ENCODE measurements at places on chromosomes 13 and 19.
A peak's percentile ranks its signal among the peaks of the same experiment; 100 is the strongest.

GRCh38 chr19:7772752-7773291 lies 9.8 kb downstream of the CLEC4M start:
- no peak for DNase-seq

- no peak for DNase-seq
These were observed 8.2 kb downstream of the RASGRP4 start for GRCh38 chr19:38417544-38418506.

DNA sequence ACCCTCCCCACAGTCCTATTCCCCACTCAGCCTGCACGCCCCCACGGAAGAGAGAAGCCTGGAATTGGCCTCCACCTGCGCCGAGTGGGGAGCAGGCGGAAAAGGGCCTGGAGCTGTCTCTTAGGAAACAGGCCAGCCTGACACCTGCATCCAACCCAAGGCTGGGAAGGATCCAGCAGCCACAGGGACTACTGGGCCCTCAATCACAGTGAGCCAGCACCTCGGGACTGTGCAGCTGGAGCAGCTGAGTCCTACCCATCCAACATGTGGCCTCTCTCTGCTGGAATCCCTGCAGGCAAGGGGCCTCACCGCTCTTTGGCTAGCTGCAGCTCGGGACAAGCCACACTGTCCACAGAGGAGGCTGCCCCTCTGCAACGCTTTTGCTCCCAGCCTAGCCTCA lies 8.3 kb upstream of the EPHX3 start:
- no peak for DNase-seq

DNA sequence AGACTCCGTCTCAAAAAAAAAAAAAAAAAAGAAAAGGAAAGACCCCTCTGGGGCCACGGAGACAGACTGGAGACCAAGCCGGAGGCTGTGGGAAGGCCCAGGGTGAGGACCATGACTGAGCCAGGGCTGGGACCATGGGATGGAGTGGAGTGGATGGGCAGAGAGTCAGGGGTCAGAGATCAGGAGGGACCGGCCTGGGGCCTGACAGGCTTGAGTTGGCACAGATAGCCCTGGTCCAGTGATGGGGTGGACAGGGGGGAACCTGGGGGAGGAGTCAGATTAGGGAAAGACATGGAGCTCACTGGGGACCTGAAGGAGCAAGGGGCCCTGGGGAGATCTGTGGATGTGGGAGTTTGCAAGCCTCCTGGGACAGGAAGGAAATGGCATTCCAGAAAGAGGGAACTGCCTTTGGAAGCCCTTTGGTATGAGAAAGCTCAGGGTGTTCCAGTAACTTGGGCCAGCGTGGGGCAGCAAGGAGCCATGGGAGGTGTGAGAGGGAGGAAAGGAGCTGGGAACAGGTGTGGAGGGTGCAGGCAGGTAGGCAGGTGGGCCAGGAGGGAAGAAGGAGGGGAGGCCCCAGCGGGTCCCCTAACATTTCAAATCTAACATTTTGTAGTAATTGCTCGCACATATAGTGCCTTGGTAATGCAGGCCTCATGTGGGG lies 6.3 kb upstream of the RPL13A start:
- no peak for DNase-seq

- no peak for DNase-seq
These were observed 121.8 kb downstream of the KCTD12 start for GRCh38 chr13:76764429-76764828.

DNA sequence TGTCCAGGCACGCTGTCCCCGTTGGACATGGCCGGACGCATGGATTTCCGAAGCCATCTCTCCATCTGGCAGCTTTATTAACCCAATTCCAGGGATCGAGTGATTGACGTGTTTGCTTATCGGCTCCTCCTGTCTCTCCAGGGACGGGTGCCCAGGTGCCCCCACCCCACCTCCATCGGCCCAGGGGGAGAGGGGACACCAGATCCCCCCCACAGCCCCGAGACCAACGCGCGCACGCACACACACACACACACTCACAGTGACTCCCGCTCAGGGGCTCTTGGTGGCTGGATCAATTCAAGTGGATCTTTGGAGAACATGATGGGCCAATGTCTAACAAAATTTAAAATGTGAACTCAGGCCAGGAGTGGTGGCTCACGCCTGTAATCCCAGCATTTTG lies 23.1 kb upstream of the ONECUT3 start:
- DNase-seq, result no peak

DNA sequence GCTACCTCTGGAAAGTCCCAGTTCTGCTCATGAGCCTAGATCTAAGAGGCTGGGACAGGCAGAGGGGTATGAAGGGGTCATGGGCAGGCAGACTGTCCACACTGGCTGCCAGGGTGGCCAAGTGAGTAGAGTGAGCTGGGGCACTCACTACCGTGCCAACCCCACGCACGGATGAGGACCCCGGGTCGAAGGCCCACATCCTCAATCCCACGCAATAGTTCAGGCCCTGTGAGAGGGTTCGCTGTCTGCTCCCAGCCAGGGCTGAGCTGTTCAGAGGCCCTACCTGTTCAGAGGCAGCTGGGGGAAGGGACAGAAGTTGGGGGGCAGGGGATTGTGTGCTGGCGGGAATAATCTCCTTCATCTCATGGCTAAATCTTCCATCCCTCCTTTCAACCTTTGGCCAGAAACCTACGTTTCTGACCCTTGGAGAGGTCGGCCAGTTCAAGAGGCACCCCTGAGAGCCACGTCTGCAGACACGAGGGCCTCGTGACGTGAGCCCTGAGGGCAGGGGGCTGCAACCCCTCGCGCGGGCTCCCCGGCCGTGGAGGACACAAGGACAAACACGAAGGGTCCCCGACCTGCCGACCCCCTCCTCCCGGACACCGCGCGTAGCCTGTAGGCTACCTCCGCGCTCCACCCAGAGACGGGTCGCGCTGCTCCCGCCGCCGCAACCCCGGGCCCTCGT lies 1.0 kb upstream of the RPS5 start:
- DNase-seq, result no peak

GRCh38 chr13:41274881-41275280 lies 11.5 kb upstream of the MTRF1 start:
- DNase-seq, result no peak

- DNase-seq, result no peak
These were observed 198.7 kb downstream of the KCTD12 start for GRCh38 chr13:76687467-76687866.

DNA sequence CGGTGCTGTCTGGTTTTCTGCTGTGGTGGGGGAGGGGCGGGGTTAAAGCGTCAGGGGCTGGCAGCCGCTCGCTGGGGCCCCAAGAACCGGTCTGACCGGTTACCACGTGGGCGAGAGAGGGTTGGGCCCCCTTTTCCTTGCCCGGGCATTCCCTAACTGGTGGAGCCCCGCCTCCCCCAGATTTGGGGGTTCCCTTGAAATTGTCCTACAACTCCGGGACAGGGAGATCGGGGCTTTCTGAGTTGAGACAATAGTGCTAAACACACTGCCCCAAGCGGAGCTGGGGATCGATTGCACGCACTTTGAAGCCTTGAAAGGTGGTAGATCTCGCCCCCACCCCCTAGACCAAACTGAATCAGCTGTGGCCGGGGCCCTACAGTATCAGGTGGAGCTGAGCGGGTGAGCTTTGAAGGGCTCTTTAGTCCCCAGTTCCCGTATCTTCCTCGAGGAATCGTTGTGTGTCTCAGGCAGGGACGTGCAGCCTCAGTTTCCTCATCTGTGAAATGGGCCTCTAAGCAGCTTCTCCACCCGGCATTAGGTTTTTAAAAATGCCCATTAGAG lies 4.8 kb downstream of the IER2 start:
- DNase-seq, result no peak

DNA sequence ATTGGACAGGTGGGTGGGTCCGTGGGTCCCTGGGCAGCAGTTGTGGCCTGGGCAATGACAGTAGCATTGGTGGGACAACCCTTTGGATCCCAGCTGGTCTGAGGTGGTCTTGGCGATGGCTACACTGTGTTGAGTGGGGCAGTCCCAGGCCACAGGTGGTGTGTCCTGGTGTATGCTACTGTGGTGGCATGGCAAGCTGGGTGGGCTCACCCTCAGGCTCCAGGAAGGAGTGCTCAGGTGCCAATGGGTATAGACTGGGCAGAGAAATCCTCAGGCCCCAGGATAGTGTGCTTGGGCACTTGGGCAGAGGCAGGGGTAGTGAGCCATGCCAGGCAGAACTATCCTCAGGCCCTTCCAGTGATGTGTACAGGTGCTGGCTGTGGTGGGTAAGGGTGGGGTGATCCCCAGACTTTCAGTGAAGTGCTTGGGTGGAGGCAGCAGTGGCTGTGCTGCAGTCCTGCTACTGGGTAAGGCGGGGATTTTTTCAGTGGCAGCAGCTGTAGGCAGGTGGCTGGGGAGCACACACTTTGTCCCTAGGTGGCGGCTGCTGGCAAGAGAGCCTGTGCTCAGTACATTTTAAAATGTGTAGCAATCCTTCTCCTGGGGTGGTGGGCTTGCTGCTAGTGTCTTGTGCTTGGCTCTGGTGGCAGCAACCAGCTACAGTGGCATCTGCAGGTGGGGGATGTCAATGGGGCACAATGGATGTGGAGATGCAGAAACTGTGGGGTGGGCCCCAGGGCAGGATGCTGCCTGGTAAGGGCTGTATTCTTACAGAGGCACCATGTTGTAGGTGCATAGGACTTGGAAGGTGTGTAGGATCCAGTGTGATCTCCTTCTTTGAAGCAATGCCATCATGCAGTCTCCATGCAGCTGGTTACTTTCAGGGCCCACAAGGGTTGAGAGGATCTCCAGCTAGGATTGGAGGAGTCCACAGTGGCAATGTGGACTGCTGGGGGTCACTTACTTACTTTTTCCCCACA lies 64.9 kb downstream of the DNAJC3 start:
- DNase-seq, result no peak

DNA sequence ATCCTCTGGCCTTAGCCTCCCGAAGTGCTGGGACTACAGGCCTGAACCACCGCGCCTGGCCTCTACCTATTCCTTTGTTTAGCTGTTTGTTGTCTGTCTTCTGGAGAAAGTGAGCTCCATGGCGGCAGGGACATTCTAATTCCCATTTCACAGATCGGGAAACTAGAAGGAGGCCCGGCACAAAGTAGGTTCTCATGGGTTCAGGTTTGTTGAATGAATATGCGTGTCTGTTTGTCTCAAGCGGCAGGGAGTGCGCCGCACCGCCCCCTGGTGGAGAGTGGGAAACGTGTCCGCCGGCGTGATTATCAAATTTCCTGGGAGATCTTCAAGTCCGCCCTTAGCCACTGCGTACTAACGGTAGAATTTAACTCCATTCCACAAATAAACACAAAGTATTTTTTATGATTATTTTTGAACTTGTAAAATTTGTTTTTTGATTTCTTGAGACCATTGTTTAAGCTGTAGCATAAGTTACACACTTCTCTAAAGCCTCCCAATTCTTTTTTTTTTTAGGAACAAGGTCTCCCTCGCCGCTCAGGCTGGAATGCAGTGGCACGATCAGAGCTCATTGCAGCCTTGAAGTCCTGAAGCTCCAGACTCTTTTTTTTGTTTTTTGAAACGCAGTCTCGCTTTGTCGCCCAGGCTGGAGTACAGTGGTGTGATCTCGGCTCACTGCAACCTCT lies 8.9 kb upstream of the CCDC9 start:
- DNase-seq, result no peak

- no peak for DNase-seq
These were observed 1430.1 kb upstream of the SPRY2 start for GRCh38 chr13:81770868-81771505.

DNA sequence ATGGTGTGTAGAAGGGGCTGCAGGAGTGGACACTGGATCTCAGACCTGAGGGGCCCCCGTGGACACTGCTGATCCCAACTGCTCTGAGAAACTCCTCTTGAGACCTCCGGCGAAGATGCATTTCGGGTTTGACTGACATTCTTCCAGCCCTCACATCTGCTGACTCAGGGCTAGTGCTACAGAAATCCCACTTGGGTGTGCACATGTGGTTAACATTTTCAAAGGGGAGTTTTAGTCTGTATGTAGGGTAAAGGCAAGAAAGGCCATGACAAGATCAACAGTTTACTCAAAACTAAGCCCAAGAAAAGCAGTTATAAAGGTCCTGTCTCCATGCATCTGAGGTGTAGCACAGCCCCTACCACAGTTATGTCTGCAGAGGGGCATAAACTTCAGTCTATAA lies 31.2 kb downstream of the DLEU7 start:
- no peak for DNase-seq

DNA sequence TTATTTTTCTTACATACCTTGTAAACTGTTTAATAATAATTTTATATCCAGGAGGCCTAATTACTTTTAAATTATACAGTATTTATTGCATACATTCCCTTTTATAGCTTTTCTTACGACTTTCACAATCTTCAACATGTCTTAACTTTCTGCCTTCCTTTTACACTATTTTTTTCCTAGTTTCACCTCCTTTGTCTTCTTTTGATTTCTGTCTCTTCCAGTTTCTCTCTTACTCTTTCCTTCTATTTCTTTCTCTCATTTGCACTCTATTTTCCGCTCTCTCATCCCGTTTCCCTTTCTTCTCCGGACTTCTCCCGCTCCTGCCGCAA lies 11.5 kb downstream of the ZNF552 start:
- no peak for DNase-seq

GRCh38 chr13:113357529-113357928 lies 6.4 kb downstream of the GRTP1 start:
- DNase-seq, result no peak

DNA sequence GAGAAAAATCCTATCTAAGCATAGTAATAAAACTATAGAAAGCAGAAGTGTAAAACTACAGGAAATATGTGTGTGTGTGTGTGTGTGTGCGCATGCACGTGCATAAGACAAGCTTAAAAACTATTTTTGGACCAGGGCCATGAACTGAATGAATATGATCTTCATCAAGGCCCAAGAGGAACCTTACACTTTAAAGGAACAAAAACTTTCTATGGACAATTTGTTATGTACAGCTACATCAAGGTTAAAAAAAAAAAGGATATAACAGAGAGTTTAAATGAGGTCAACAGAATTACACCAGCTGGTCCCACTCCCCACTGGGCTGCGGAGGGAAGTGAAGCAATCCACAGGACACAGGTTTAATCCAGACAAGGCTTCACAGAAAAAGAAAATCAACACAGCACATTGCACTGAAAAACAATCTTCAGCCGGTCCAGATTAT lies 151.1 kb downstream of the LHFPL6 start:
- DNase-seq, result no peak

- no peak for DNase-seq
These were observed 31.7 kb downstream of the TRPM4 start for GRCh38 chr19:49189259-49189658.

GRCh38 chr19:36771261-36772231 lies 1.1 kb downstream of the ZNF850 start:
- peak; percentile 58 for DNase-seq

DNA sequence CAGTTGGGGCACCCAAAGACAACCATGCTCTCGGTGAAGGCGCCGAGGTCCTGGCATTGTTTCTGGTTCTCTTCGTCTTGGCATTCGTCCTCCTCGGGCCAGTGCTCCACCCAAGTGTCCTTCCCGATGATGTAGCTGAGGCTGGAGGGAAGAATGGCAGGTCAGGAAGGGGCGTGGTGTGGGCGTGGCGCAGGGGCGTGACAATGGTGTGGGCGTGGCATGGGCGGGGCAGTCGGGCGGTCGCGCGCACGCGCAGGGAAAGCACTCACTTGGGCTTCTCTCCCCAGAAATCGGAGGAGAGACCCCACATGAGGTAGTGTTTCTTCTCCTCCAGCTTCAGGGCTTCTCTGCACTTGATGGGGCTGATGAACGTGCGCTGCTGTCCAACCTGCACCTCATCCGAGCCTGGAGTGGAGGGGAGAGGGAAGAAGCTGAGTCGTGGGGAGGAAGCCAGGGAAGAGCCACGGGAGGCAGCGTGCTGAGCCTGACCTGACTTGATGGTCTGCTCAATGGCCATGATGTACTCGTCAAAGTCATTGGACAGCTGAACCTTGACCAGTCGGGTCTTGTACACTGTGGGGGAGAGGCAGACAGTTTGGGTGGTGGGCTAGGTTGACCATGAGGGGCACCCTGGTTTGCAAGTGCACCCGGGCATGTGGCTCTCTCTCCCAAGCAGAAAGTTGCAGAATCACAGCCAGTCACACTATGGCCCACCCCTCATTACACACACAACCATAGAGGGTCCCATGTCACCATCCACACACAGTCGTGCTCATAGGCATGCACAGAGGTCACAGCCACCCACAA lies 8.1 kb upstream of the TNFSF14 start:
- no peak for DNase-seq

Measured in HS-27A (cell line).